Neural progenitor cell (in vitro differentiated cells): ENCODE measurements at places on chromosomes 1 and 21.
A peak's percentile ranks its signal among the peaks of the same experiment; 100 is the strongest.

DNA sequence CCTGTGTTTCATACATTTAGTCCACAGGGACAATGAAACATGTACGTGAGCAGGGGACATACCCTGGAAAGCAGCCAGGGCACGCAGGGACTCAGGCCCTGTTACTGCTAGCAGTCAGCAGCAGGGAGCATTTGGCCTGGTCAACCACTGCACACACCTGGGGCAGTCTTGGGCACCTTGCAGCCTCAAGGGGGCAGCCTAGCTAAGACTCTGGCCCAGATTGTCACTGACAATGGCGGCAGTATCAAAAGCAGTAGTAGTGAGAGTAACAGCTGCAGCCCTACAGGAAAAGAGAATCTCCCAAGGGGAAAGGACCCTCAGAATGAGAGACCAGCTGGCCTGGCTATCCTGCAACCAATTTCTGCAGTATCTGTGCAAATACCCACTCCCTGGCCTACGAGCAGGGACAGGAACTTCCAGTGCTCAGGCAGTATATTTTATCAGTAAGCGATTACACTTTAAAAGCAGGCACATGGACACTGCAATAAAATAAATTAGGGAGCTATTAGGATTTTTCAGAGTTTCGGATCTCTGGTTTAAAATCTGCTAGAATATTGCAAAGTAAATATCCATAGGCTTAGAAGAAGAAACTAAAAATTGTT lies 475.6 kb downstream of the LTN1 start:
- DNase-seq = peak; percentile 90
- no peaks in the 10 kb centered on the region for H3K27me3 ChIP-seq
- H3K36me3 ChIP-seq = no peaks in the 10 kb centered on the region
- H3K4me1 ChIP-seq = no peaks in the 10 kb centered on the region
- no peak overlapping the region for H3K27ac ChIP-seq
- H3K4me3 ChIP-seq = no peak overlapping the region

DNA sequence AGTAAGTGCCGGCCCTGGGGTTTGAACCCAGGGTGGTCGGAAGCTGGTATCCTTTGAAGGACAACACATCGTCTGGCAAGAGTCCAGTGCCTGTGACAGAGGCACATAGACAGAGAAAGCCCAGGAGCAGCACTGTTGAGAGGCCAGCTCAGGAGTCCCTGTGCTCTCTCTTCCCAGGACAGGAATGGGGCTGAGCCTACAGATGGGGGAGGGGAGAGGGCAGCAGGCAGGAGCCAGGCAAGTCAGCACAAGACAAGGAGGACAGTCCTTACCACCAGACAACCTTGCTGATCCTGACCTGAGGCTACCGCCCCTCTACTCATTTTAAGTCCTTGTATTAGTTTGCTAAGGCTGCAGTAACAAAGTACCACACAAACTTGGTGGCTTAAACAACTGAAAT lies 27.7 kb upstream of the SYT6 start:
- peaks cover 4% of the 10 kb centered on the region for H3K4me1 ChIP-seq
- H3K4me3 ChIP-seq = no peak overlapping the region
- H3K36me3 ChIP-seq = no peaks in the 10 kb centered on the region
- H3K27ac ChIP-seq = no peak overlapping the region

- no peak for DNase-seq
- H3K36me3 ChIP-seq = no peaks in the 10 kb centered on the region
- no peak overlapping the region for H3K4me3 ChIP-seq
Observed at GRCh38 chr1:178659789-178660208, 65.2 kb upstream of the RALGPS2 start.

DNA sequence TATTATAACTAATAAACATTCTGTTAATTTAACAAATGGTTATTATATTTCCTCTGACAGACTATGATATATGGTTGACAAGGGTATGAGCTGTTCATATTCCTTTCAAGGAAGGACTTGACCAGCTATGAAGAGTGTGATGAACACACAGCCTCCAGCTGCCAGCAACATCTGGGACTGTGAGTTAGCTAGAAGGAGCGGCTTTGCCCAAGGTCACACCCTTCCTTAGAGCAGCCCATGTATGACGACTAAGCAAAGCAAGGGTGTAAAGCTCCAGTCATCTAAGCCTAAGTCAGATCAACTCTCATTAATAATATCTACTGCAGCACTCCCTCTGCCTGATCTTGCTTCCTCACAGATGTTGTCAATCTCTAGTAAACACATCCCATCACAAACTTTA lies 355.4 kb downstream of the PLPP3 start:
- H3K36me3 ChIP-seq = no peaks in the 10 kb centered on the region
- H3K4me1 ChIP-seq = peaks cover 9% of the 10 kb centered on the region
- no peak overlapping the region for H3K4me3 ChIP-seq

DNA sequence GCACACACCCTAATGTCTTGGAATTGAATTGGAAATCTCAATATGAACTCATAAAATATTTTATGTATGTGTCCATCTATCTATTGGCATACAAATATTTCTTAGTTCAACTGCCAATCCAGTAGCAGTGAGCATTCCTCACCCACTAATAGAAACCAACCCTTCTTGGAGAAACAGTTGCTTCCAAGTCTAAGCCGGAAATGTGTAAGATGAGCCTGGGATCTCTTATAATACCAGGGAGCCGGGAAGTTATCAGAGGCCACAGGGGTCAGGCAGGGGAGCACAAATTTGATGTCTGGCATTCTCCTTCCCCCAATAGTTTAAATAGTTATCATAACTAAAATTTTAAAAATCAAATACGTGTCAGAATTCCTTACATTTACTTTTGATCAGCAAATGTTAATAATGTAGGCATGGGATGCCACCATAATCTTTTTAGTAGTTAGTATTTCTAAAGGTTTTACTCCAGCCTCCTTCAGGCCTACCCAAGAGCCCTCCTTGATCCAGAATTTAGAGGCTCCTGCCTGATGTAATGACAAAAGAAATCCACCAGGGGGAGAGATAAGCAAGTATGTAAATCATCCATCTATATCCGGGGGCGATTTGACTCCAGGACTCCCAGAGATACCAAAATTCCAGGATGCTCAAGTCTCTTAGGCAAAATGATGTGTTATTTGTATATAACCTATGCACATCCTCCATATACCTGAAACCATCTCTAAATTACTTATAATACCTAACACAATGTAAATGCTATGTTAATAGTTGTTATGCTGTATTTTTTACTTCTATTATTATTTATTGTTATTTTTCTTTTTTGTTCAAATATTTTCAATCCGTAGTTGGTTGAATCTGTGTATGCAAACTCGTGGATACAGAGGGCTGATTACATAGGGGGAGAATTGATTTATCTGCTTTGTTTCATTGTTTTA lies 218.7 kb upstream of the COA6 start:
- no peaks in the 10 kb centered on the region for H3K36me3 ChIP-seq
- peak; percentile 84 for DNase-seq
- no peak overlapping the region for H3K4me3 ChIP-seq
- no peaks in the 10 kb centered on the region for H3K27me3 ChIP-seq
- no peak overlapping the region for H3K27ac ChIP-seq

DNA sequence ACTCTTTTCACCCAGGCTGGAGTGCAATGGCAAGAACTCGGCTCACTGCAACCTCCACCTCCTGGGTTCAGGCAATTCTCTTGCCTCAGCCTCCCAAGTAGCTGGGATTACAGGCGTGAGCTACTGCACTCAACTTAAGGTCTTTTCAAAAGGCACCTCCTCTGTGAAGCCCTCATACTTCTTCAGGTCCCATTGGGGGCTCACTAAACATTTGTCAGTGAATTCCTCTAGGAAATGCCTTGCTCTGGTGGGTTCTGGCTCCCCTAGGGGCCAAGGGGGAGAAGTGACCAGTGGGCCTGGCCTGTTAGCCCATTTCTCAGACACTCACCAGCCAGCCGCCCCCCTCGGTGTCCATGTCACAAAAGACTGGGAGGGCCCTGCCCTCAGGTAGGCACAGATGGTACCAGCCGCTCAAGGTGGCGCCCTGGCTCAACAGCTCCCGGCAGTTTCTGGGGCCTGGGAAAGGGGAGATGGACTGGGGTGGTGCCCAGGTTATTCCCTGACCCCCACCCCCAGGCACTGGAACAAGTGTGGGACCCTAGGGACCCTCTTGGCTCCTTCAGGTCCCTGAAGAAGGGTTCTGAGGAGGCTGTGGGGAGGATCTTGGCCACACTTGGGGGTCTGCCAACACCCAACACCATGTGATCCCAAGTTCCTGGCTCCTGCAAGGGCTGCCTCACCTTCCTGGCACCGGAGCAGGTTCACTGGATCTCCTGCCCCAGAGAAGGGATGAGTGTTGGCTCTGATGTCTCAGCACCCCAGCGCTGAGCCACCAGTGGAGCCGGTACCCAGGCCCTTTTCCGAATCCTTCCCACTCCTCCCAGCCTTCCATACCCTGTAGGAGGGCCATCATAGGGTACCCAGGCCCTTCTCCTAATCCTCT lies 1.6 kb downstream of the FCN3 start:
- H3K4me3 ChIP-seq = no peak overlapping the region
- no peak overlapping the region for H3K27ac ChIP-seq
- peak; percentile 50 for DNase-seq
- no peaks in the 10 kb centered on the region for H3K27me3 ChIP-seq
- H3K36me3 ChIP-seq = no peaks in the 10 kb centered on the region
- H3K4me1 ChIP-seq = no peaks in the 10 kb centered on the region
